ENCODE measurements at places on chromosomes 6 and 20.

DNA sequence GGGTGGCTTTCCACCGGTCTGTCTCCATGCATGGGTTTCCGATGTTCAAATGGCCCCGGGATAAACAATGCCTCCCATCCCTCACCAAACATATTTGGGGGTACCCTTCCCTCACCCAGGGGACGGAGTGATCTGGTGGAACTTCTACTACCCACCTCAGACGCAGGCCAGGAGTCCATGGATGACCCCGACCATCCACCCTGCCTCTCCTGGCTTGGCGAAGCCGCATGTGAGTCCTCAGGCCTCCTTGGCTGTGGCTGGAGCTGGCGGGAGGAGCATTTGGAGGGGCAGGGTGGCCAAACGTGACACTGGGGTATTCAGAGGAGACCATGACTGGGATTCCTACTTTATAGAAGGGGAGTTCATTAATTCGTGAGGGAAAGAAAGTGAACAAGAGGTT is 45.9 kb upstream of the FRMD1 start:
- no peak for DNase-seq

GRCh38 chr6:158257425-158257759 is 54.9 kb upstream of the TULP4 start:
- no peak for DNase-seq

GRCh38 chr6:35183935-35184334 is 29.8 kb upstream of the SCUBE3 start:
- DNase-seq = no peak

DNA sequence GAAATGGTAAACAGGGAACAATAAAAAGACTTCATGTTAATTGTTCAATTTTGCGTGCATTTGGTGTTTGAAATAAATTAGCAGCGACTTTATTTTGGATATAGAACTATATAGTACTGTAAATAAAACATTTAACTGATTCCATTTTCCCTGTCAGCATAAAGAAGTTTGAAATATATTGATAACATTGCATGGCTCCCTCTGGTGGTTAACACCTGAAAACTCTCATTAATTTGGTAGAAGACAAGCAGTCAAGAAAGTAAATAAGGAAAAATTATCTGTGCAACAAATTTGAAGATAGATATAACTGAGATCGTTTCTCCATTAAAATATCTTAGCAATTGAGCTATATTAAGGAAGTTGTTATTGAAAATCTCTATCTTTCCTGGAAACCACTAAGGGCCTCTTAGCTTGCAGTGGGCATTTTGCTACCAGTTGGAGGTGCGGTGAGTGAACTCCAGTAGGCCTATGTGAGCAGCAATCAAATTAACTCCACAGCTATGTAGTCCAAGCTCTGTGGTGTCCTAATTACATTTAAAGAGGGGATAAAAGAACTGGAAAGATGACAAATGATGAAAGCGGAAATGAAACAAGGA is 435.7 kb upstream of the FKBP1C start:
- DNase-seq = no peak

DNA sequence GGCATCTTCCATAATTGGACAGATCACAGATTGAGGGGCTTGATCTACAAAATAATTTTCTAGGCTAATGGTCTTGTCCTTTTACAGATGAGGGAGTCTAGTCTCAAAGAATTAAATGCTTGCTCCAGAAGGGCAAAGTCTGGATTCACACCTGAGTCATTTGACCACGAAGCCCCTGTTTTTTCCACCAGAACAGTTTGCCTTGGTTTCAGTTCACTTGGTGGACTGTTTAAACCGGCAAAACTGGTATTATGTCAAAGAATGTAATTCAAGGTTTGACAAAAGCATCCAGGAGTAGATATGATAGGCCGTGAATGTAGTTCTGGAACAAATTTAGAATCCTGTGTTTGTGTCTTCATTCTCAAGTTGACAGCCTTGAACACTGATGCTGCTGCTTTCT is 3.3 kb downstream of the MYO6 start:
- no peak for DNase-seq

Data from NCI-H1694 (cell line).